ENCODE measurements at places on chromosomes 5 and 9. TPM values are rescaled to one million over a fixed set of nuclear protein-coding genes. Genes with fewer than 3 reads are reported as not detected.

- no peaks in the 10 kb centered on the region for H3K27me3 ChIP-seq
- H3K4me1 ChIP-seq: peaks cover 58% of the 10 kb centered on the region
- peaks cover 28% of the 10 kb centered on the region for H3K36me3 ChIP-seq
- H3K4me3 ChIP-seq: no peak overlapping the region
- DNase-seq: no peak
Observed at GRCh38 chr9:134054891-134055811, 12.7 kb downstream of the BRD3 start.

DNA sequence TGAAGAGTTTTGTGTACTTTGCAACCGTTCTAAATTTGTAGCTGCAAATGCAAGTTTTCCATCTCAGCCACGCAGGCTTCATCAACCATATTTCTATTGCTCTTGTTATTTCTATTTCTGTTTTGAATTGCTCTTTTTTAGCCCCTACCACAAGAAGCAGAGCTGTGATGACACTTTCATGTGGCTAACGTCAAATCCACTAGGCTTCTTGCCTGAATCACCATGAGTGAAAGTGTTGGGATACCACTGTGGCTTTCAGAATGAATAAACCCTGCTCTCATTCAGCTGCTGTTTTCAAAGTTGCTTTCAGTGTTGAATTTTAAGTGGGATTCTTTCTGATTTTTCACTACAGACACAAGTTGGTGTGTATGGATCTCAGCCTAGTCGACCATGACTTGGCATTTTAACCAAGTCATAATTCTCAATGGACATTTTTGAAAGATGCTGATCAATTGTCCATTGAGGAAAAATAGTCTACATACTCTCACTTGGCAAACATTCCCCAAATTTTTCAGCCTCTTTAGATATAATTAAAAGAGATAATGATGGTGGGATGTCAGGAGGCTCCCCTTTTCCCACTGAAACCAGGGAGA lies 41.0 kb upstream of the MTAP start:
- DNase-seq: no peak
- H3K27me3 ChIP-seq: no peaks in the 10 kb centered on the region
- H3K4me1 ChIP-seq: no peaks in the 10 kb centered on the region

DNA sequence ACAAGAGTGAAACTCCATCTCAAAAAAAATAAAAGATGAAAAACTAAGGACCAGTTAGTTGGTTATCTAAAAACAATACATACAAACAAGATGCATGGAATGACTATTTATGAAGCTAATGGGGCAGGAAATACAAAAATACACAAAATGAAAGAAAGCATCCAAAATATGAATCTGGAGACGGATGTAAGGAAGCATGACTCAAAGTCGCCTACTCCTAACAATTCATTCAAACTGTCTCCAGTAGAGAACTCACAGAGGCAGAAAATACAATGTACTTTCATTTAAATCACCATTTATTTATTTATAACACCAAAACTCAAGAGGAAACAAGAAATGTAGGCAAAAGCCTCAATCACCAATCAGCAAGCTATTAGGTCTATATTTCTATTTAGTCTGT lies 68.4 kb downstream of the SCAI start:
- no peaks in the 10 kb centered on the region for H3K4me1 ChIP-seq
- DNase-seq: no peak
- H3K4me3 ChIP-seq: no peak overlapping the region
- H3K27ac ChIP-seq: no peak overlapping the region
- H3K27me3 ChIP-seq: no peaks in the 10 kb centered on the region
- no peaks in the 10 kb centered on the region for H3K36me3 ChIP-seq

GRIN1 gene
- 0.17 TPM for total RNA-seq

ZNF618 gene
- 11.5 TPM for total RNA-seq

PCDHA5 gene
- 0.40 TPM for total RNA-seq

SPAAR gene
- total RNA-seq: 12.2 TPM

DNA sequence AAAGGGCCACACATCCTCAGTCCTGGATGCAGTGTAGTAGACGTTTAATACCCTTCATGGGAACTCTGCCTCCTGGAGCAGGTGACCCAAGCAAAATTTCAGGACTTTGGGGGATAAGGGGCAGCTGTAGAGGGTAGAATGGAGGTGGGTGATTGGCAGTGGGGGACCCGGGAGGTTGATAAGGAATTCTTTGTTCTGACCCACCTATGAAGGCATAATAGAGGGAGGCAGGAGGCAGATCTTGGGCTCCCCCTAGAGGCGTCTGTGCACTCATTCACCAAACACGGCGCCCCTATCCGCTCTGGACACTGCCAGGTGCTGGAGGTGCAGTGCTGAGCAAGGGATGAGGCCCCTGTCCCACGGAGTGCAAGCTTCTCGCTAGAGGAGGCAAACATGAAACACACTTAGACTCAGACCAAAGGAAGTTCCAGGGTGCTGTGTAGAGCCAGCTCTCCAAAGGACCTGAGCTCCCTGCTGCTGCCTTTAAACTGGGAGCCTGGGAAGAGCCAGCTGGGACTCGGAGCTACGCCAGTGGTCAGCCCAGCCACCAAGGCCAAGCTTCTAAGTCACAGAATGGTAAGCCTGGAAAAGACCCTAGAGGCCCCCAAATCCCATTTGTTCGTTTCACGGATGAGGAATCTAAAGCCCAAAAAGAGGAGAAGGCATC lies 7.7 kb downstream of the IL17B start:
- H3K4me3 ChIP-seq: no peak overlapping the region
- no peak overlapping the region for H3K27ac ChIP-seq
- DNase-seq: no peak

ANKRD18A gene
- 0.69 TPM for total RNA-seq

GPBP1 gene
- total RNA-seq: 50.0 TPM

GRCh38 chr5:155434681-155435080 lies 421.1 kb downstream of the KIF4B start:
- no peaks in the 10 kb centered on the region for H3K4me1 ChIP-seq
- no peak overlapping the region for H3K4me3 ChIP-seq
- no peak for DNase-seq

- H3K27ac ChIP-seq: peak overlapping the region; percentile 78
- H3K36me3 ChIP-seq: no peaks in the 10 kb centered on the region
- peak; percentile 49 for DNase-seq
- no peaks in the 10 kb centered on the region for H3K27me3 ChIP-seq
Observed at GRCh38 chr9:127185931-127186781, 63.7 kb upstream of the ANGPTL2 start.

CCDC112 gene
- total RNA-seq: 32.7 TPM

PLPPR1 gene
- total RNA-seq: not detected

- no peak overlapping the region for H3K4me3 ChIP-seq
- no peaks in the 10 kb centered on the region for H3K36me3 ChIP-seq
- DNase-seq: no peak
- H3K27me3 ChIP-seq: no peaks in the 10 kb centered on the region
Observed at GRCh38 chr9:125376261-125377226, 114.9 kb downstream of the GAPVD1 start.

GRCh38 chr9:134652291-134653225 lies 11.0 kb downstream of the COL5A1 start:
- DNase-seq: no peak
- H3K27ac ChIP-seq: no peak overlapping the region
- no peak overlapping the region for H3K4me3 ChIP-seq
- H3K27me3 ChIP-seq: no peaks in the 10 kb centered on the region

GRCh38 chr5:55146543-55147151 lies 13.3 kb upstream of the GPX8 start:
- H3K27me3 ChIP-seq: no peaks in the 10 kb centered on the region
- H3K27ac ChIP-seq: no peak overlapping the region
- no peaks in the 10 kb centered on the region for H3K4me1 ChIP-seq
- peak; percentile 70 for DNase-seq

DNA sequence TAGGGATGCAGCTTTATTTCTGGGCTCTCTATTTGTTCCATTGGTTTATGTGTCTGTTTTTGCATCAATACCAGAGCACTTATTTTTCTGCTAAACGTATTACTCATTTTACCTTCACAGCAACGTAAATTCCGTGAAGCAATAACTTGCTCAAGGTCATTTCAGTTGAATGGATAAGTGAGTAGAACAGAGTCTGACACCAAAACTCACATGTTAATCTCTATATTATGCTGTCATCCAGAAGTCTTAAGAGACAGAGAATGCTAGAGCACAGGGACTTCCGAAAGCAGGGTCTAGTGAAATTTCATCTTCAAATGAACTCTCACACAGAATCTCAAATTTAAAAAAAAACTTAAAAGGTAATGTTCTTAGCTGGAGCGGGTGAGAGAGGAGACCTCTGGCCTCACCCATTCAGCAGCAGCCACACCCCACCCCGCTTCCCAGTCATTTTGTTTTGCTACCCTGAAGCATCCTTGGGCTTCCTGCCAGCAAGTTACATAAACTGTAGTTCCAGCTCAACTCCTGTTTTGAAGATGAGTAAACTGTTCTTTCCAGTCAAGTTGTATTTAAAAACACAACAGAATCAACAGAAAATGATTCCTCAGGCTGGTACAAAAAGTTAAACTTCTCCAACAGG lies 69.3 kb downstream of the TRIM36 start:
- H3K4me1 ChIP-seq: no peaks in the 10 kb centered on the region
- no peak overlapping the region for H3K4me3 ChIP-seq
- no peak for DNase-seq
- no peaks in the 10 kb centered on the region for H3K36me3 ChIP-seq
- H3K27me3 ChIP-seq: no peaks in the 10 kb centered on the region
- no peak overlapping the region for H3K27ac ChIP-seq

AOPEP gene
- 55.4 TPM for total RNA-seq

GRCh38 chr9:3939820-3940219 lies 360.0 kb downstream of the GLIS3 start:
- no peak for DNase-seq
- H3K4me3 ChIP-seq: no peak overlapping the region
- H3K4me1 ChIP-seq: no peaks in the 10 kb centered on the region

DNA sequence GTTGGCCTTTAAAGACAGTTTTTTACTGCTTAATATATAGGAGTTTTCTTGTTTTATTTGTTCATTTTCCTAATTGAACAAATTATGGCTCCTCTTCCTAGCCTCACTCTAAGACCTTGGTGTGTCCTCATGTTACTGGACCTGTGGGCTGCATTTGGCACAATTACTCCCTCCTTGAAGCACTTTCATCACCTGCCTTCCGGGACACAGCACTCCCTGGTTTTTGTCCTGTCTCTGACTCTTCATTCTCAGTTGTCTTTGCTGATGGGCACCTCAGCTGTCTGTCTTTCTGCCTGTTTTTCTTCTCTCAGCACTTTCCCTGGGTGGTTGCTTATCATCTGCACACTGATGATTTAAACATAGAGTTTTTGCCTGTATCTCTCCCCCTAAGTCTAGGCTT lies 13.6 kb downstream of the GTF3C4 start:
- H3K27me3 ChIP-seq: no peaks in the 10 kb centered on the region
- H3K36me3 ChIP-seq: peaks cover 53% of the 10 kb centered on the region
- no peaks in the 10 kb centered on the region for H3K4me1 ChIP-seq
- no peak overlapping the region for H3K27ac ChIP-seq

SLC36A2 gene
- not detected for total RNA-seq

SPINK4 gene
- not detected for total RNA-seq

OR1Q1 gene
- not detected for total RNA-seq

- no peak overlapping the region for H3K4me3 ChIP-seq
- DNase-seq: no peak
- no peaks in the 10 kb centered on the region for H3K4me1 ChIP-seq
- no peaks in the 10 kb centered on the region for H3K36me3 ChIP-seq
Observed at GRCh38 chr9:6777213-6777902, 19.6 kb downstream of the KDM4C start.

- no peaks in the 10 kb centered on the region for H3K36me3 ChIP-seq
- H3K4me1 ChIP-seq: peaks cover 7% of the 10 kb centered on the region
- no peak overlapping the region for H3K4me3 ChIP-seq
- DNase-seq: no peak
Observed at GRCh38 chr5:107393851-107394250, 276.9 kb downstream of the EFNA5 start.

DNA sequence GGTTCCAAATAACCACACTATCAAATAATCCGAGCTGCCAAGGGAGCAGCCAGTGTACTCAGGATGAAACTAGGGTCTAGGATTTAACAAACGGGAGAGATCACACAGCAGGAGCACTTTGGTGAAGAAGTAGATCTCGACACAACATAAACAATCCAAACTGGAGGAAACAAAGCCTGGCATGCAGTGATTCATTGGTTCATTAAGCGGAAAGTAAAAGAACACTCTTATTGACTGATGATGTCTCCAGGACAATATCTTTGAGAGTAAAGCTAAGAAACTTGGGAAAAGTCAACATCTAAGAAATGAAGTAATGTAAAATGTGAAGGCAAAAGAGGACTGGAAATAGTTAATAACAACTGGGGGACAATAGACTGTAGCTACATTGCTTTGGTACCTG lies 1478.3 kb upstream of the CDH9 start:
- DNase-seq: no peak
- H3K4me3 ChIP-seq: no peak overlapping the region
- H3K4me1 ChIP-seq: no peaks in the 10 kb centered on the region
- H3K36me3 ChIP-seq: no peaks in the 10 kb centered on the region

SPATA31C2 gene
- not detected for total RNA-seq

- no peaks in the 10 kb centered on the region for H3K4me1 ChIP-seq
- H3K27me3 ChIP-seq: no peaks in the 10 kb centered on the region
- H3K4me3 ChIP-seq: no peak overlapping the region
- no peak overlapping the region for H3K27ac ChIP-seq
Observed at GRCh38 chr9:93295031-93295430, 111.1 kb downstream of the WNK2 start.

- no peaks in the 10 kb centered on the region for H3K36me3 ChIP-seq
- no peak overlapping the region for H3K4me3 ChIP-seq
- H3K27ac ChIP-seq: no peak overlapping the region
- peak; percentile 82 for DNase-seq
- H3K4me1 ChIP-seq: no peaks in the 10 kb centered on the region
- H3K27me3 ChIP-seq: peaks cover 22% of the 10 kb centered on the region
Observed at GRCh38 chr5:63959177-63959982, 2.9 kb downstream of the HTR1A start.

- no peaks in the 10 kb centered on the region for H3K36me3 ChIP-seq
- no peak for DNase-seq
- no peaks in the 10 kb centered on the region for H3K27me3 ChIP-seq
- H3K4me3 ChIP-seq: no peak overlapping the region
- H3K4me1 ChIP-seq: peaks cover 22% of the 10 kb centered on the region
- peak overlapping the region; percentile 54 for H3K27ac ChIP-seq
Observed at GRCh38 chr5:10724781-10725507, 36.1 kb downstream of the DAP start.

GRCh38 chr9:37904445-37905130 lies 661 bp upstream of the SLC25A51 start:
- no peaks in the 10 kb centered on the region for H3K27me3 ChIP-seq
- peak overlapping the region; percentile 84 for H3K27ac ChIP-seq
- H3K4me1 ChIP-seq: peaks cover 37% of the 10 kb centered on the region
- peak overlapping the region; percentile 89 for H3K4me3 ChIP-seq
- H3K36me3 ChIP-seq: no peaks in the 10 kb centered on the region
- DNase-seq: peak; percentile 66

DNA sequence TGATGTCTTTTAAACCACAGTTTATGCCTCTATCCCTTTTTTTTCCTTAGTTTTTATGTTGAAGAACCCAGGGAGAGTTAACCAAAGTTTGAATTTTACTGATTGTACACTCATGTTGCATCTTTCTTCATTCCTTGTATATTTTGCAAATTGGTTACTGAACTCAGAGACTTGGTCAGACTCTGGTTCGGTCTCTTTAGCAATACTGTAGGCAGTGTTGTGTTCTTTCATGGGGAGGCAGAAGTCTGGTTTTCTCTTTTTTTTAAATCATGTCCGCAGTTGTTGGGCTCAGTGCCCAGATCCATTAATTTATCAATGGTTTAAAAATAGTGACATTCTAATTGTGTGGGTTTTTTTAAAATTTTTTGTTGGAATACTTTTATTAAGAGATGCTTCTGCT lies 23.4 kb downstream of the UBE2R2 start:
- H3K4me3 ChIP-seq: no peak overlapping the region
- H3K27ac ChIP-seq: no peak overlapping the region
- no peaks in the 10 kb centered on the region for H3K27me3 ChIP-seq
- no peak for DNase-seq

CDC20B gene
- 0.09 TPM for total RNA-seq

NUDT2 gene
- total RNA-seq: 10.6 TPM

- H3K4me1 ChIP-seq: peaks cover 8% of the 10 kb centered on the region
- H3K27ac ChIP-seq: no peak overlapping the region
- H3K4me3 ChIP-seq: no peak overlapping the region
- DNase-seq: no peak
Observed at GRCh38 chr5:157819502-157820115, 39.3 kb downstream of the CLINT1 start.
